ENCODE measurements at places on chromosomes 11 and 22. TPM values are rescaled to one million over a fixed set of nuclear protein-coding genes. Genes with fewer than 3 reads are reported as not detected.
A peak's percentile ranks its signal among the peaks of the same experiment; 100 is the strongest.

DNA sequence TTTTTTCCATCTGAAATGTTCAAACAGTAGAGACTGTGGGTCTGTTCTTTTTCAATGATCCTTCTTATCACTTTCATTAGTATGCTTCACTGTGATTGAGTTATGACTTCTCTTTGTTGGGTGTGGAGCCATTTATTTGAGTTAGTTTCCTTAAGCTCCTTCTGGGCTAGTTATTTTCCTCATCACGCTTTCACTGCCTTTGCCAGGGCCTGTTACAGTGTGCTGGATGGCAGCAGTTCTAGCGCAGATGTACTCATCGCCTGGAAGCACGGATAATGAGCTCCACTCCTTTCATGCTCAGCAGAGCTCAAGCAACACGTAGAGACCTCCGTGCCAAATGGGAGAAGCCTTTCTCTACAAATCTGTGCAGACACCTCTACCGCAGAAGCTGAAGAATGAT, 7.0 kb upstream of the ARHGAP42 start:
- DNase-seq = no peak

GRCh38 chr22:44736581-44737405, 15.6 kb upstream of the ARHGAP8 start:
- no peak for DNase-seq

GRCh38 chr11:122632181-122632824, 23.2 kb upstream of the UBASH3B start:
- DNase-seq = peak; percentile 88

DNA sequence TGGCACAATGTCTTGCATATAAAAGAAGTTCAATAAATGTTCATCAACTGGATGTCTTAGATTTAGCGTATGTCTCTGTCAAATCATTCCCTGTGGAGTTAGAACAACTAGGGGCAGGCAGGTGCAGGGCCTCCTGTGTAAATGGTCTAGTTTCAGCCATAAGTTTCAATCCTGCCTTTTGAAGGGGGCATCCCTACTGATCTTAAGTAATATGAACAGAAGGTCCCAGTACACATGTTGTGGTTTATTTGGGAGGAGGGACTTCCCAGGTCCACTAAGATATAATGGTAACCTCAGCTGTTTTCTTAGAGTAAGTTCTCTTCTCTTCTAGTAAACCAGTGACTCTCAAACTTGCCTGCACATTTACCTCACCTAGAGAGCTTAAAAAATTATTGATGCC, 19.8 kb downstream of the TTC12 start:
- DNase-seq = no peak

DNA sequence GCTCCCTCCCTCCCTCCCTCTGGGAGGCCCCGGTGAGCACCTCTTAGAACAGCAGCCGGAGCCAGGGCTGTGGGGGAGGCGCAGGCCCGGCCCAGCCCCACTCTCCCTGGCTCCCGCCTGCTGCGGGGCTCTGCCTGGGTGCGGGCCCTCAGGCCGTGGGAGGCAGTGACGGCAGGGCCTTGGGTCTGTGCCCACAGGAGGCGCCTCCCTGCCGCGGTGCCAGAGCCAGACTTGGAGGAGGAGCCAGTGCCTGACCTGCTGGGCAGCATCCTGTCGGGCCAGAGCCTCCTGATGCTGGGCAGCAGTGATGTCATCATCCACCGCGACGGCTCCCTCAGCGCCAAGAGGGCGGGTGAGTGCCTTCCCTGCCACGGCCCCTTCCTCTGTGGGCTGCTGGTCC, 9.5 kb downstream of the IRF7 start:
- peak; percentile 58 for DNase-seq

- peak; percentile 52 for DNase-seq
These were observed 8.2 kb downstream of the MTFP1 start for GRCh38 chr22:30433773-30434172.

DNA sequence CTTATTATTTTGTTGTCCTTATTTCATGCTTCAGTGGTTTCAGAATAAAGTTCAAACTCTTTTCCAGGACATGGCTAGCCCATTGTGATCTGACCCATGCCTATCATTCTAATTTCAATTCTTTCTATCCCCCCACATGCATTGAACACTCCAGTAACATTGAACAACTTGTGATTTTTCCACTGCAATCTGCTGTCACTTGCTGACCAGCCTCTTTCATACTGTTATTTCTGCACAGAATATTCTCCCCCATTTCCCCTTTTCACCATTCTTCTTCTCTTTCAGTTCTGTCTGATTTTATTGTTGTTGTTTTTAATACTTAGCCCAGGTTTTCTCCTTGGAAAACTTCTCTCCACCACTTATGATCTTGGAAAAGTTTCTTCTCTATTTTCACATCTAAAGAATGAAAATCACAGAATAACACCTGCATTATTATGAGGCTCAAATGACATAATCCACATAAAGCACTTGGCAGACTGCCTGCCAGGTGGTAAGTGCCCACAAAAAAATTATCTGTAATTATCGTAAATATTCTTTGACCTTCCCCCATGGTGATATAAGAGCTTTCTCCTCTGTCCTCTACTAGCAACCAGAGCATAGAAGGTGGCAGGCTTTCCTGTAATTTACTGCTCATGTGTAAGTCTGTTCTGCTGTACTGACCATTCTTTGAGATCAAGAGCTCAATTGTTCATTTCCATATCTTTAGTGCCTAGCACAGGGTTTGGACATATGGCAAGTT, 51.9 kb upstream of the EED start:
- DNase-seq = no peak

- DNase-seq = no peak
These were observed 10.1 kb downstream of the AIP start for GRCh38 chr11:67492801-67493547.

- peak; percentile 71 for DNase-seq
These were observed at the start of gene SFI1 for GRCh38 chr22:31496007-31496734. Gene SFI1 (plus strand): TSS chr22:31496536. CDS start chr22:31508285, 11,749 bp downstream.

- DNase-seq = no peak
These were observed 53.7 kb downstream of the SLC22A12 start for GRCh38 chr11:64644647-64645275.

GRCh38 chr22:28034760-28035401, 115.8 kb upstream of the PITPNB start:
- no peak for DNase-seq

DNA sequence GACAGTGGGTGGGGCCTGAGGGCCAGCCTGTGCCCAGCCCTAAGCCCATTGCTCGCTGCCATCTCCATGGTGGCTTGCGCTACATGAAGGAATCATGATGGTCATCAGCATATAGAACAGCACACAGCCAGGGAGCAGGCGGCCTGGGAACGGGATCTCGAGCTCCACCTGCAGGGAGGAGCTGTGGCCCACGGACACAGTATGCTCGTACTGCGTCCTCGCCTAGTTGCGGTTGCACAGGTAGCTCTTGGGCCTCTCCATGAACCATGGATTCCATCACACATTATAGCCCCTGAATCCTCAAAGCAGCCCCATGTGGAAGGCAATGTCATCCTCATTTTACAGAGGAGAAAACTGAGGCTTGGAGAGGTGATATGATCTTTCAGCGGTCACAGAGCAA, 15.1 kb downstream of the SEC14L4 start:
- DNase-seq = no peak

- DNase-seq = peak; percentile 56
These were observed 38.7 kb downstream of the CD82 start for GRCh38 chr11:44604171-44604581.

GRCh38 chr11:46914910-46915309, 3.4 kb downstream of the LRP4 start:
- no peak for DNase-seq

GRCh38 chr11:85694385-85694980, 8.5 kb upstream of the CCDC89 start:
- DNase-seq = peak; percentile 49

DNA sequence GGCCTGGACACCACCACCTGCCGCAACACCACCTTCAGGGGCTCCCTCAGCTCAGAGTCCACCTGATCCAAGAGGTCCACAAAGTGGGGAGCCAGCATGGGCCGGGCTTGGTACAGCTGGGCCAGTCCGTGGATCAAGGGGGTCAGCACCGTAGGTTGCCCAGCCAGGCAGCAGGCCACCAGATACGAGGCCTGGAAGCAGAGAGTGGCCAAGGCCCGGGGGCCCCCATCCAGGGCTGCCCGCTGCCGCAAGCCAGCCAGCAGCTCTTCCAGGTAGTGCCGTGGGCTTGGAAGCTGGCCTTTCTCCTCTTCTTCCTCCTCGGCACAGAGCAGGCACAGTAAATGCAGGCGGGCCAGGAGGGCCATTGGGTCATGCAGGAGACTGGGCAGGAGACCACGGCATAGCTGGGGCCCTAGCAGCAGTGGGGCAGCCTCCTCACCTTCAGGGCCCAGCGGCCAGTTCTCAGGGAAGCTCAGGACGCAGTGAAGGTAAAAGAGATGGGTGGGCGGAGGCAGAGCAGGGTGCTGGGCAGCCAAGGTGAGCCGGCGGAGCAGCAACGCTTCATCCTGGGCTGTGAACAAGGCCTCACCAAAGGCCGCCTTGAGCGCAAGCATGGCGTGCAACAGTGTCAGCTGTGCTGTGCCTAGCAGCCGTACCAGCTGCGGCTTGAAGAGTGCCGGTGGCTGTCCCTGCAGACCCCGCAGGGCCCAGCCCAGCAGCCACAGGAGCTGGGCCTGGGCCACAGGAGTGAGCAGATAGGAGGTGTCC, 1.7 kb downstream of the AP5B1 start:
- no peak for DNase-seq

DNA sequence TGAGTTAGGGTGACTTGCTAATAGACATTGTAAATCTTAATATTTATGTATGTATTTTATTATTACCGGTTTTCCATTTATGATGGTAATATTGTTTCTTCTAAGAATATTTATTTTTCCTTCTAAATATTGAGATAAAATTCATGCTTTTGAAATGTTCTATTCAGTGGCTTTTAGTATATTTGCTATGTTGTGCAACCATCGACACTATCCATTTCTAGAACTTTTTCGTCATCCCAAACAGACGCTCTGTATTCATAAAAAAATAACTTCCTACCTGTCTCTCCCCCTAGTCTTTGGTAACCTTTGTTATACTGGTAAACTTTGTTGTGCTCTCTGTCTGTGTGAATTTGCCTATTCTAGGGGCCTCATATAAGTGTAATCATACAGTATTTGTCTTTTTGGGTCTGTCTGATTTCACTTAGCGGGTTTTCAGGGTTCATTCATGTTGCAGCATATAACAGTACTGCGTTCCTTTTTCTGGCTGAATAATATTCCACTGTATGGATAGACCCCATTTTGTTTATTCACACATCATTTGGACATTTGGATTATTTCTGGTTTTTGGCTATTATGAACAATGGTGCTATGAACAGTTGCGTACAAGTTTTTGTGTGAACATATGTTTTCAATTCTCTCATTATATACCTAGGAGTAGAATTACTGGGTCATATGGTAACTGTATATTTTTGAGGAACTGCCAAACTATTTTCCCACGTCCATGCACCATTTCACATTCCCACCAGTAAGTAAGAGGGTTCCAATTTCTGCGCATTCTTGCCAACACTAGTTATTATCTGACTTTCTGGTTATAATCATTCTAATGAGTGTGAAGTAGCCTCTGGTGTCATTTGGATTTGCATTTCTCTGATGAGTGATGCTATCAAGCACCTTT, 15.9 kb downstream of the NEAT1 start:
- peak; percentile 22 for DNase-seq

GRCh38 chr11:22926341-22926740, 66.1 kb upstream of the CCDC179 start:
- no peak for DNase-seq

- DNase-seq = no peak
These were observed 6.7 kb downstream of the GLYATL2 start for GRCh38 chr11:58837707-58838388.

- no peak for DNase-seq
These were observed 272.3 kb upstream of the RAG2 start for GRCh38 chr11:36870361-36870760.

DNA sequence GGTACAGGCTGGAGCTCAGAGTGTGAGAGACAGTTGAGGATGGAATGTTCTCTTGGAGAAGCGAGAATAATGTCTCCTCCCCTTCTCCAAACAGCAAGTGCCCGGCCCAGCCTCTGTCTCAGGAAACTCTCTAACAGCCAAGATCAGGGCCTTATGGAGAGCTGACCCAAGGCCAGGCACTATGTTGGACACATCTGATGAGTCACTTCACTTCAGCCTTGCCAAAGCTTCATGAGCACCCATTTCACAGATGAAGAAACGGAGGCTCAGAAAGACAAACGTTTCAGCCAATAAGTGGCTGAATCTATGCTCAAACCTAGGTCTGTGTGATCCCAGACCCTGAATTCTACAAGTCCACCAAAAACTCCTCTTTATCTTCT, 22.1 kb upstream of the CHKA start:
- DNase-seq = no peak

GRCh38 chr11:33889296-33889695, 2.6 kb downstream of the LMO2 start:
- DNase-seq = no peak

GRCh38 chr11:15097411-15097810, 17.3 kb upstream of the INSC start:
- DNase-seq = no peak

- no peak for DNase-seq
These were observed 329.5 kb downstream of the NXPE2 start for GRCh38 chr11:115007851-115008250.

- no peak for DNase-seq
These were observed 127.0 kb upstream of the CTSC start for GRCh38 chr11:88464528-88464927.

DNA sequence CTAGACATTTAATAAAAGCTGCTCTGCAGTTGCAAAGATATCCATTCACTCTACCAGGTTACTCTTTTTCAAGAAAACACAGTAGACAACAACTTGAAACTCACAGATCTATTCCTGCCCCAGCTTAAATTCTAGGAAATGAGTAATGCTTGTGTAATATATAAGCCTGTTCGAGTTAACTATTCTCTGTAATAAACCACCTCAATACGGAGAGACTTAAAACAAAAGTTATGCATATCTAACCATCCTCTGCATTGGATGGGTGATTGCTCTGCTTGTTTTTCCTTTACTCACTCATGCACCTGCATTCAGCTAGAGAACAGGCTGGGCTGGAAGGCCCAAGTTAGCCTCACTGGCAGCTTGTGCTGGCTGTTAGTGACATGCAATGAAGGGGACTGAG, 13.3 kb downstream of the LRRC4C start:
- DNase-seq = peak; percentile 2

DNA sequence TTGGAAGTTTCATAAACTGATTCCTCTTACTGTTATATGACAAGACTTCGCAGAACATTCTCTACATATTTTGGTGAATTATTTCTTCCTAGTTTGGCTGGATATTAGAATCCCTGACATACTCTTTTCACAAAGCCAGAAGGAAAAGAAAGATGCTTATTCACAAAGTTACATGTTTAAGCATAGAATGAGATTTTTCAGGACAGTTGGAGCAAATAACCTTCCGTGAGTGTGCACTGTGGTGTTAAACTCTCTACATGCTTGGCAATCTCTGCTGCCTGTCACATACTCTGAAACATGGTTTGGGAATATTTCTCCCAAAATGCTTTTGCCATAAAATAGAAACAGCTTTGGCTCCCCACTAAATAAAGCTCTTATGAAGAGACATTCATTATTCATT, 230.0 kb upstream of the MTNR1B start:
- no peak for DNase-seq

The METTL15 gene
- total RNA-seq = 17.0 TPM

The KRTAP5-7 gene
- total RNA-seq = not detected

The KDM4E gene
- total RNA-seq = not detected

The TRIM51 gene
- total RNA-seq = not detected

The SPDYC gene
- not detected for total RNA-seq

The P2RY2 gene
- 9.0 TPM for total RNA-seq

The OR52N5 gene
- not detected for total RNA-seq

The SCGB1D2 gene
- total RNA-seq = not detected

The PRODH gene
- 5.0 TPM for total RNA-seq

The OAF gene
- total RNA-seq = 9.0 TPM

The OR5B21 gene
- total RNA-seq = not detected

The UBQLNL gene
- under 0.01 TPM for total RNA-seq

The KIF18A gene
- total RNA-seq = 0.51 TPM

The FAM180B gene
- not detected for total RNA-seq

The CHRDL2 gene
- total RNA-seq = not detected

Measured in bronchial epithelial cell (primary cell).